ENCODE measurements at places on chromosomes 2 and 18. TPM values are rescaled to one million over a fixed set of nuclear protein-coding genes. Genes with fewer than 3 reads are reported as not detected.

Gene HNMT
- total RNA-seq: 37.8 TPM

Gene LRRC30
- total RNA-seq: not detected

Gene RAB27B
- total RNA-seq: 0.62 TPM

Gene CDCA7
- 1.0 TPM for total RNA-seq

Gene MRO
- total RNA-seq: 2.0 TPM

DNA sequence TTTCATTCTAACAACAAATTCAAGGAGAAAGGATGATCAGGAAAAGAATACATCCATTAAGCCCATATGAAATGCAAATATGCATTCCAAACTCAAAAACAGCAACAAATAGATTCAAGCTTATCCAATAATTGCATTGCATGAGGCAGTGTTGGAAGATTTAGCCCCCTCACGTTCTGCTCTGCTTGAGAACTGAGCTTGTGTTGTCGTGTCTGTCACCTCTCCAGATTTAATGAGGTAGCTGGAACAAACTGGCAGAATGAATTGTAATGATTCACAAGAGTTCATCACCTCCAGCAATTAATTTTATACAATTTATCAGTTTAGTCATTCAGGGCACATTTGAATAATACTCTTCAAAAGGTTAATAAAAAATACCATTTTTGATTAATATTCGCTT is 54.8 kb downstream of the AP1S3 start:
- DNase-seq: no peak

GRCh38 chr2:172181840-172182239 is 79.1 kb upstream of the DLX2 start:
- DNase-seq: no peak

DNA sequence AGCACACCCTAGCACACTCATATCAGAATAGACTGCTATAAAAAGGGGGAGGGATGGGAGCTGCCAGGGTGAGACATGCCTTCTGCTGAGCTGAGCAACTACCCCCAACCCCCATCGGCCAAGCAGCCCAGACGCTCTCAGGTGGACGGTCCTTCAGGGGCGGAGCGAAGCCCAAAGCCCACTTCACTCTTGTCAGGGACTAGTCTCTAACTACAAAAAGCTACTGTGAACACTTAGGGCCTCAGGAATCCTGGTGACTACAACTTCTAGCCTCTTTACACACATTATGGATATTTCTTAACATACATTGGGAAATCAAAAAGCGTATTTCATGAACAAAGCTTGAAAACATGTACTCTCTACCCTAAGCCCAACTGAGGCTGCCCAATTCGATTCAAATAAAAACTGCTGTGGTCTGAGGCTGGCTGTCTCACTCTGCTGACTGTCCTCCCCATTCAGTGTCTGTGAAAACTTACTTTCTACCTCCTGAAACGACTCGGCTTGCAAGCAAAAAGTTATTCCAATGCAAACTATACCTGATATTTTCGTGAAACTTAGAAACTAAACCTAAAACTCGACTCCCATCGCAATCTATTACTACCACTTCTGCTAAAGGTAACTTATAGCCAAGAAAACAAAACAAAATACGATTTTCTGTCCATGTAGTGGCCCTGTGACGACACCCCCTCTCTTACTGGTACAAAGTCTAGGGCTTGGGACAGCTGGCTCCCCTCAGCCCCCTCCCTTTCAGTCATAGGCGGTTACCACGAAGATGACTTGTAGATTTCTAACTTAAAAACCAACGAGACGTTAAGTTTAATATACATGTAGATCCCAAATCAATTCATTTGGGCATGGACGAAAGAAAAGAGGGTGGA is 1.2 kb downstream of the SERTAD2 start:
- DNase-seq: no peak

GRCh38 chr2:25700221-25700660 is 26.9 kb upstream of the DTNB start:
- no peak for DNase-seq

DNA sequence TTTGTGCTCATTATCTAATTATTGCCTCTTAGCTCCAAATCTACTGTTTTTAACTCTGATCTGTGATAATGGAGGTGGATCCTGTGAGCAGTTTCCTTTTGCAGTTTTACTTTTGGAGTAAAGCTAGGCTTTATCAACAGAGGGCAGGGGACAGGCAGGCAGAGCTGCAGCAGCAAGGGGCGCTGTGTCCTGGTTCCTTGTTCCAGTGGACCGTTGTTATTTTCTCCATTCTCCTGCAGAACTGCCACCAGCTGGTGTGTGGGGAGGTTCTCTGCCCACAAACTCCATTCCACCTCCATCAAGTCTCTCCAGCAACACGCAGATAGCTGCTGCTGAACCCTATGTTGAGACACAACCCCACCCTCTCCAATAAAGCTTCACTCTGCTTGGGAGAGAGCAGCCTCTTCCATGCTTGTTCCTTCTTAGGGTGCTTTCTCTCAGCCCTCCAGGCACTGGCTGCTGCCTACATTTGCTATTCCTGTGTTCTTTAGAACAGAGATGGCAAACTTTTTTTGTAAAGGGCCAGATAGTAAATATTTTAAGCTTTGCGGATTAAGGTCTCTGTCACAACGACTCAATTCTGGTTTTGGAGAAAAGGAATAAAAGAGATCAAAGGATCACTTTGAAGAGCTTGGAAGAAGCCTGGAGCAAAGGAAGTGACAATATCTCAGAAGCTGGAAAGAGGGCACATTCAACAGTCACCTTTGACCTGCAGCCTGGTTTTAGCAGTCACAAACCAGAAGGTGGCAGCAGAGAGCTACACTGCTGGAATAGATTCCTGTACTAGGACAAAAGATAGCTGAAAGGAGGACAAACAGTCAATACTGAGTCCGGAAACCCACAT is 208.8 kb downstream of the CCDC178 start:
- peak; percentile 83 for DNase-seq

DNA sequence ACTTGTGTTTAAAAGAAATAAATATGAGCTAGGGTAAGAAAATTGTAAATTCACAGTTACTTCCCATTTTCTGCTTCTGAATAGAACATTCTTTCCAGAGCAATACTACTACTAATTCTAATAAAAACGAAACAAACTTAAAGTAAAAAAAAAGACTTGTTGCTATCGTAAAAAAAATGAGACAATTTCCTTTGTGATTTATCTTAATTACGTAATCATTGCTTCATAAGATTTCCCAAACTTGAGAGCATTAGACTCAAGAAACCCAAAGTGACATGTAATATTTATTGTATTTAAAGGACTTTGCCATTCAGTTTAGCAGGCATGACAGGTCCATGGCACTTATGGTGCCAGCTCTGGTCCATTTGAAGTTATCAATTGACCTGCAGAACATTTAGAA is 153.8 kb downstream of the AQP4 start:
- no peak for DNase-seq

DNA sequence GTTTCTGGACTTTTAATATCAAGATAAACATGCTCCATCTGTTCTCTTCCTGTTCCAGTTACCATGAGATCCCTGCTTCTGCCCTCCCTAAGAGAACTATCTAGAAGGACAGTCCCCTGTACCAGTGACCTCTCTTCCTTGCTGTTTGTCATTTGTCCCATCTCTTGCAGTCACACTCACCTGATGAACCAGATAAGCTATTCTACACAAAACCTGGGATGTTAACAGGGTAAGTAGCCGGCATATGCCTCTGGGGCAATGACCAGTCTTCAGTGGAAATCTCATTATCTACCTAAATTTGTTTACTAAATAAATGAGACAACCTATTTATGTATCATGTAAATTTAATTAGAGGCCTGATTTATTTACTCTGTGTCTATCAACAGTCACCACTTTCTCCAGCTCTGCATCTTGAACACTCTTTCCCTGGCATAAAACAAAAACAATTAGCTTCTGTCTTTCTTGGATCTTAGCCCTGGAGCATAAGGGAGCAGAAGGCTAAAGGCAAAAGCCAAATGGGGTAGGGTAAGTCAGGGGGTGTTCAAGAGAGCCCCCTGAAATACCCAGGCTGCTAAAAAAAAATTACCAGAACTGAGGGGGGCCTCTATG is 337.7 kb downstream of the ALK start:
- no peak for DNase-seq

- DNase-seq: no peak
Measured at GRCh38 chr2:11100976-11101375, 54.3 kb upstream of the SLC66A3 start.

DNA sequence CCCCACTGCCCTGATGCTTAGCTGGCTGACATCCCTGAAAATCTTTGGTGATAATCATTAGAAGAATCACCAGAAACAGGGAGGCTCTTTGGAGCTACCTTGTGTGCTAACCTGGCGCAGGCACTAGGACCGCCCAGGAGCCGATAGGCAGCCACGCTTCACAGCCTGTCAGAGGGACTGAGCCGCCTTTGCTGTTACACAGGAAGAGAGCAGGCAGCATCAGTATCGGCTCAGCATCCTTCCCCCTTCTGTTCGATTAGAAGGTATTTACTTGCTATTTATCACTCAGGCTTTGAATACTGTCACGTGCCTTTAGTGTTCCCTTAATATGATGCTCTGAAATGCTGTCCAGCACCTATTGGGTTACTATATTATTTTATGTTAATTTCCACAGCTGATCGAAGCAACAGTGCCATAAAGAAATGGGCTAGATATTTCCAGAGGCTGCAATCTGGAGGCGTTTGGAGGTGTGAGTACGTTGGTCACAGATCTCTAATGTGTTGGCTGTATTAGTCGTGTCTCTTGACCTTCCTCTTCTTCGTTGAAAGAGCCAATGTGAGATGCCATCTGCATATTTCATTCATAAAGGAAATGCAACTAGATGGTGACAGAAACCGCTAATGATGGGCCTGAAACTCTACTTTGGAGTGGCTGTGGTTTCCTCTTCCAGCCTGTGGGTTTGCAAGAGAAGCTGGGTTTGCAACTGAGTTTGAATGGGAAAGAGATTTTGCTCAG is 110.4 kb upstream of the RAB27B start:
- no peak for DNase-seq

GRCh38 chr2:233699424-233700027 is 6.8 kb downstream of the UGT1A6 start:
- no peak for DNase-seq

DNA sequence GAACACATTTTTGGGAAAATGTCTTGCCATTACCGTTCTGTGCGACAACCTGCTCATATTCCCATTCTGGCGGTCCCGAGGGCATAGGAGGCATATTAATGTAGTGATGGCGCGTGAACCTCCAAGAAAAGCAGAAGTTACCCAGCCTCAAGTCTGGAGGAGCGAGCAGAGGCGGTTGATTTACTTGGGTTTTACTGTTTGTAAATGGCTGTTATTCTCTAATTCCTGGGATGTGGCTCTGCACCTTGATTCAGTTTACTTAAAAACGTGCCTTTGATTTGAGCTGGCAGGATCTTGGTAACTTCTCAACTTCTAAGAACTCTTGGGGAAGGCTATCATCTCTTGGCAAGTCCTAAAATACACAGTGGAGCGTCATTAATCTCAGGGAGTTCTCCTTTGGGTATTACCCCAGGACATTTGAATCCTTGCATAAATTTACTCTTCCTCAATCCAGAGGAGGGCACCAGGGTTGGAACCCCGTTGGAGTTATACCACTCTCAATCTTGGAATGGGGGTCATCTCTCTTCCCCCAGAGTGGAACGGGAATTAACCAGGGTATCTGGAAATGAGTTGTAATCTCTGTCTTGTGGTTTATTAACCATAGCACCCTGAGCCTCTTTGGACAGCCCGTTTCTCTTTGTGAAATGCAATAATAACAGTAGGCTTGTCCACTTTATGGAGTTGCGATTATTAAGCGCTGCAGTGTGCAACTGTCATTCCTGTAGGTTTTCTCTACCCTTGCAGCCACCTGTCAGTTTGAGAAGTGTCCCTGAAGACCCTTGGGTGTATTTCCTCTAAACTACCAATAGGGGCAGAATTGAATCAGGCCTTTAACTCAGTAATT is 2.1 kb downstream of the HK2 start:
- DNase-seq: no peak

DNA sequence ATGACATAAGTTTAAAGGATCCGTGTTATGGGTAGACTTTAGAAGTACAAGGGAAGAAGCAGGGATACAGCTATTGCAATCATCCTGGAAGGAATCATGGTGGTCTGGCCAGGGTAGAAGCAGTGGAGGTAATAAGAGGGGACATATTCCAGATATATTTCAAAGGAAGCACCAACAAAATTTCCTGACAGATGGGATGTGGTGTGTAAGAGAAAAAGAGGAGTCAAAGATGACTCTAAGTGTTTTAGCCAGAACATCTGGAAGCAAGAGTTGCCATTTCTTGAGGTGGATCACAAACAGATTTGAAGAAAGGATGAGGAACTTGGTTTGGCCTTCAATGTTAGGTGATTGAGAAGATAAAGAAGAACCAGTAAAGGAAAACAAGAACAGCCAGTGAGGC is 133.1 kb upstream of the CTAGE1 start:
- DNase-seq: no peak
